ENCODE measurements at places on chromosomes 16 and 17. TPM values are rescaled to one million over a fixed set of nuclear protein-coding genes. Genes with fewer than 3 reads are reported as not detected.

The PRSS36 gene
- total RNA-seq: 1.3 TPM

The P2RX1 gene
- total RNA-seq: not detected

The HOXB6 gene
- not detected for total RNA-seq

The CASKIN2 gene
- 3.9 TPM for total RNA-seq

GRCh38 chr16:65601781-65602180 is 479.9 kb upstream of the CDH11 start:
- DNase-seq: no peak

DNA sequence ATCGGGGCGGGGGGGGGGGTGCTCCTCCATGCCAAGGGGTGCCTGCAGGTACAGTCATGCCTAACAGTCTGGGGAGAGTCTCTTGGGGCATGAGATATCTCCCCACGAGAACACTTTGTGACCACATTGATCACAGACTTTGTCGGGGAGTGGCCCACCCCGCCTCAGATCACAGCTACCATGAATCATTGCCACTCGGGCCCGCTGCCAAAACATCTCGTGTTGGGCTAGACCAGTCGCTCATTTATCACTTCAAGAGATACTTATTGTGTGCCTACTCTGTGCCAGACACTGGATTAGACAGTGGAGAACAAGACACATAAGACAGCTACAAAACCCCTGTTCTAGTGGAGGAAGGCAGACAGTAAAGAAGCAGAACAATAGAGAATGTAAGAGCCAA is 72.6 kb downstream of the CLEC16A start:
- DNase-seq: peak; percentile 84

All from bronchial epithelial cell (primary cell).